ENCODE measurements at places on chromosomes 5 and 9.

DNA sequence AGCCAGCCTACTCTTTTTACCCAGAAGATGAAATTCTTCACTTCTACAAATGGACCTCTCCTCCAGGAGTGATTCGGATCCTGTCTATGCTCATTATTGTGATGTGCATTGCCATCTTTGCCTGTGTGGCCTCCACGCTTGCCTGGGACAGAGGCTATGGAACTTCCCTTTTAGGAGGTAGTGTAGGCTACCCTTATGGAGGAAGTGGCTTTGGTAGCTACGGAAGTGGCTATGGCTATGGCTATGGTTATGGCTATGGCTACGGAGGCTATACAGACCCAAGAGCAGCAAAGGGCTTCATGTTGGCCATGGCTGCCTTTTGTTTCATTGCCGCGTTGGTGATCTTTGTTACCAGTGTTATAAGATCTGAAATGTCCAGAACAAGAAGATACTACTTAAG is 16.6 kb downstream of the OCLN start:
- no peak for DNase-seq

- DNase-seq, result no peak
Observed at GRCh38 chr9:74951725-74952151, 974 bp downstream of the C9orf40 start.

GRCh38 chr5:108858959-108859358 is 111.3 kb downstream of the FER start:
- DNase-seq, result no peak

DNA sequence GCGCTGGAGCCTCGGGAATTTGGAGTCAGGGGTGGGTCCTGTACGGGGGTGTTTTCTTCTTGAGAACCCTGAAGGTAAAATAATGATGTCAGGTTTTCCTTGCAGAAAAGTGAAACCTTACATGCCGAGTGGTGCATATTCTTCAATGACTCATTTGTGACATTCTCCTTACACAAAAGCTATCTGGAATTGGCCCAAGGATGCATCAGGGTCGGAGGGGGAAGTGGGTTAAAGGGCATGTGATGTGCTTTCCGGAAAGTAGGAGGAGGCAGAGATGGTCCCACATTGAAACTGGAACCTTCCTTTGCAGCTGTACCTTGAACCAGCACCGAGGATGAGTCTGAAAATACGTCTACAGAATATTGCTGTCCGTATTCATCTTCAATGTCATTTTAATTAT is 411.2 kb upstream of the IRX4 start:
- no peak for DNase-seq

- no peak for DNase-seq
Observed at GRCh38 chr5:60018091-60018490, 124.6 kb upstream of the PDE4D start.

GRCh38 chr9:89631384-89631783 is 26.6 kb downstream of the GADD45G start:
- no peak for DNase-seq

GRCh38 chr5:62457071-62457470 is 44.5 kb downstream of the IPO11 start:
- no peak for DNase-seq

- DNase-seq, result no peak
Observed at GRCh38 chr5:147763791-147764525, 18.6 kb downstream of the JAKMIP2 start.

DNA sequence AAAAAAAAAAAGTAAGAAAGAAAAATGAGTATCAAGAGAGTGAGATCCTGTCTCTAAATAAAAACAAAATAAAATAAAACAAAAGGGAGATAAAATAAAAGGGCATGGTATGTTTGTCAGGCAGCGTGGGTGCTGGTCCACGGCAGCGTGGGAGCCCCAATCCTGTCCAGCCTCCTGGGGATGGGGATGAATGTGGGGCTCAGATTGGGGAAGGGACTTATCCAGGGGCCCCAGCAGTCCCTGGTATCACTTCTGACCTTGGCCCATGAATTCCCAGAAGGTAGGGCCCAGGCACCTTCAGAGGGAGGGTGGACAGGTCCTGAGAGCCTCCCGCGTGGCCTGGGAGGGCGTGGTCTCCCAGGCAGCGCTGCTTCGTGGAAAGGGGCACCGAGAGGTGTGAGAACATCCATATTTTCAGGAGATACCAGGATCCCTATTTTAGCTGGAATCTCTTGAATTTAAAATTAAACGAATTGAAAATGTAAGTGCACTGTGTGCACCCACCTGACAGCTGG is 71.2 kb downstream of the ZNF354C start:
- no peak for DNase-seq

GRCh38 chr5:127839072-127839471 is 135.9 kb downstream of the CCDC192 start:
- DNase-seq, result no peak

GRCh38 chr9:33995449-33995848 is 53.2 kb downstream of the UBAP2 start:
- no peak for DNase-seq

GRCh38 chr9:123049589-123050222 is 16.2 kb downstream of the GPR21 start:
- no peak for DNase-seq

GRCh38 chr5:178590141-178590923 is at the start of gene COL23A1:
TSS of gene COL23A1 (minus strand) at chr5:178590393.
- DNase-seq, result no peak

- DNase-seq, result no peak
Observed at GRCh38 chr5:153824909-153825308, 213.8 kb downstream of the FAM114A2 start.

GRCh38 chr5:174323878-174324281 is 278.4 kb downstream of the NSG2 start:
- no peak for DNase-seq

GRCh38 chr9:106862110-106862820 is 701 bp upstream of the ZNF462 start:
- peak; percentile 57 for DNase-seq

GRCh38 chr5:124234770-124235562 is 511.5 kb downstream of the ZNF608 start:
- DNase-seq, result no peak

GRCh38 chr9:14993061-14993800 is 83.0 kb upstream of the FREM1 start:
- DNase-seq, result no peak

DNA sequence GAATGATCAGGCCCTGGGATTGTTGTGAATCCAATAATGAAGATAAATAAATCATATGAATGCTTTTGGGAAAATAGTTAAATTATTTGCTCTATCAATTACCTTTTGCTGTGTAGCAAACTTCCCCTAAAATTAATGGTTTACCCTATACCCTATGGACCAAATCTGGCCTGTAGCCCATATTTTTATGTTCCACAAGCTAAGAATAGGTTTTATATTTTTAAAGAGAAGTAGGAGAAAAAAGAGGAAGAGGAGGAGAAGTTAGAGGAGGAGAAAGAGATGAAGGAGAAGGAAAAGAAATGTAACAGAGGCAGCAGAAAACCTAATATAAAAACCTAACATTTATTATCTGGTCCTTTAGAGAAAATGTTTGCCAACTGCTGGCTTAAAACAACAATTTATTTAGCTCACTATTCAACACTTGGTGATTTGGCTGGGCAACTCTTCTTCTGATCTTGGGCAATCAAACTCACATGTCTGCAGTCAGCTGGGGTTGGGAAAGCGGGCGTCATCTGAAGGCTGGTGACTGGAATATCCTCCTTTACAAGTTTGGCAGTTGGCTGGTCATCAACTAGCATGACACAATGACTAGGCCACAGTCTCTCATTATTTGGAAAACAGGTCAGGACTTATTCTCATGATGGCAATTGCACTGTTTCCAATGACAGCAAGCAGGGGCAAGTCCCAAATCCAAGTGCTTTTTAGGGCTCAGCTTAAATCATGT is 522.9 kb downstream of the RASEF start:
- DNase-seq, result no peak

GRCh38 chr9:127943731-127944144 is 6.1 kb upstream of the DPM2 start:
- DNase-seq, result peak; percentile 61

- no peak for DNase-seq
Observed at GRCh38 chr5:116640236-116640635, 65.6 kb upstream of the SEMA6A start.

DNA sequence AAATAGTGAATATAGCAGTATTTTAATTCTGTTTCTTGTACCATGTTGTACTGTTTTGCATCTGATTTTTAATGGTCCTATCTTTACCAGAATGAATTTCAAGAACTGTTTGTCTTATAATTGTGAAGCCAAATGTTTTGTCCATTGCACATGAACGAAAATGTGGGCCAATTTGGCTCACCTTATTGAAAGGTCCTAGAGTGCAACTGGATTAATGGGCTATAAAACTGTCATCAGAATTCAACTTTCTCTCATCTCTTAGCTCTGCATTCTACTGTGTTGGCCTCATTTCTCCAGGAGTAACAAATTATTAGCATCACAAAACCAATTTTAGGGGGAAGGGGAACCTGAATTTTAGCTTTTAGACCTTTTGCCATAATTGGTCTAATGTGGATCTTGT is 179.4 kb upstream of the NUDT12 start:
- DNase-seq, result no peak

DNA sequence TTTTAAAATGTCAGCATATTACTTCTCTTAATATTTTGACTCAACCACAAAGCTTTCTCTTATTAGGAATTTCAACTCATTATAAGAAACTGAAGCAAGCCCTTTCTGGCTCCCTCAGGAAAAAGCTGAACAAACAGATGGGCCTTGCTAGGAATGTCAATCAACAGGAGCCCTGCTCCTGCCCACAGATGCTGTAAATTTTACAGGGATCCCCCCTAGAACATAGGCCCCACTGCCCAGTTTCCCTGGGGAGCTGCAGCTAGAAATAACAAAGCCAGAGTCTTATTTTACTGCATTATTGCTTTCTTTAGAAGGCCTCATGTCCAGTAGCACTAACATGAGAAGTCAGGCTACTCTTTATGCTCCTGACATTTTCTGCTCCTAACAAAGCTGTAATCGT is 103.8 kb downstream of the PCSK1 start:
- no peak for DNase-seq

DNA sequence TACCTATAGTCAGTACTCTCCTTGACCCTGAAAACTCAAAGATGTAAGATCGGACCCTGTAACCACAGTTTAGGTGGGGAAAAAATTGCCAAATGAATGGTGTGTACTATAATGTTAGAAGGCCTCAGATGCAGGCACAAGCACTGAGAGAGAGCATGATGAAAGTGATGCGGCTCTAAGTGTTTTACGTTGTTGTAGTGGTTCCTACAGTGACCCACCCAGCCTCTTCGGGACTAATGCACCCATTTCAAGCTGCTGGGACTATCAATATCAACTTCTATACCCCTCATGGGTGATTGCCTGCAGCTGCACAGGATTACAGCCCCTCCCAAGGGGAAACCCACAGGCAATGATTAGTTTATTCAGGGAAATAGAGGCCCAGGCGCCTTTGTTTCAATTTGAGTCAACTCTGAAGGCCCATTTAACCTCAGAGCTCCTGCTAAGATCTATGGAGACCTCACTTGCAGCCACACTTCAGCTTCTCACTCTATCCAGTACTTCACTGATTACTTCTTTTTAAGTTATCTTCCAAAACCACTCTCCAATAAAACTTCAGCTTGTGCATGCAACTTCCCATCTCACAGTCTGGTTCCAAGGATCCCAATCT is 340.7 kb downstream of the NR2F1-AS1 start:
- DNase-seq, result no peak

DNA sequence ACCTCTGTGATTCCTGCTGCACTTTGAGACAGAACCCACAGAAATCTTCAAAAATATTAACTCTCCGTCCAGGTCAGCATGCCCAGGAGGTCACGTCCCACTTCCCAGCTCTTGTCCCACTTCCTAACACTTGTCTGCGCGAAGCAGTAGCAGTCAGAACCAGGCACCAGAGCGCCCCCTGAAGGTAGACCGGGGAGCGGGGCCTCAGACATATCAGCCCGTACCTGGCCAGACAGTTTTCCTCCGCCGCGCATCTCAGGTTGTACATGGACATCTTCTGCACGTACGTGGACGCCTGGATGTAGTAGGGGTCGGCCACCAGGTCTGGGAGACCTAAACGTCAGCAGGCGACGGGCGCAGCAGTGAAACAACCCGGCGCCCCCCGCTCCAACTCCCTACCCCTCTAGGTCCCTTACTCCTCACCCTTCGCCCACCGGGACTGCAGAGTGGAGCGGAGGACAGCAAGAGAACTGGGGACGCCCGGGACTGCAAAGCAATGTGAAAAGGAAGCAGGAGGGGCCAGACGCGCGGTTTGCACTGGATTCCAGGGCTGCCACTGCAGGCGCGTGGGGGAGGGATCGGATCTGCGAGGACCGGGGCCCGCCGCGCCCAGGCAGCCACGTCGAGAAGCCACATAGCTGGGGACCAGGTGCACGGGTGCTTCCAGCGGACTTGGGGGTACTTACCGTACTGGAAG is 1.2 kb downstream of the LOX start:
- no peak for DNase-seq

DNA sequence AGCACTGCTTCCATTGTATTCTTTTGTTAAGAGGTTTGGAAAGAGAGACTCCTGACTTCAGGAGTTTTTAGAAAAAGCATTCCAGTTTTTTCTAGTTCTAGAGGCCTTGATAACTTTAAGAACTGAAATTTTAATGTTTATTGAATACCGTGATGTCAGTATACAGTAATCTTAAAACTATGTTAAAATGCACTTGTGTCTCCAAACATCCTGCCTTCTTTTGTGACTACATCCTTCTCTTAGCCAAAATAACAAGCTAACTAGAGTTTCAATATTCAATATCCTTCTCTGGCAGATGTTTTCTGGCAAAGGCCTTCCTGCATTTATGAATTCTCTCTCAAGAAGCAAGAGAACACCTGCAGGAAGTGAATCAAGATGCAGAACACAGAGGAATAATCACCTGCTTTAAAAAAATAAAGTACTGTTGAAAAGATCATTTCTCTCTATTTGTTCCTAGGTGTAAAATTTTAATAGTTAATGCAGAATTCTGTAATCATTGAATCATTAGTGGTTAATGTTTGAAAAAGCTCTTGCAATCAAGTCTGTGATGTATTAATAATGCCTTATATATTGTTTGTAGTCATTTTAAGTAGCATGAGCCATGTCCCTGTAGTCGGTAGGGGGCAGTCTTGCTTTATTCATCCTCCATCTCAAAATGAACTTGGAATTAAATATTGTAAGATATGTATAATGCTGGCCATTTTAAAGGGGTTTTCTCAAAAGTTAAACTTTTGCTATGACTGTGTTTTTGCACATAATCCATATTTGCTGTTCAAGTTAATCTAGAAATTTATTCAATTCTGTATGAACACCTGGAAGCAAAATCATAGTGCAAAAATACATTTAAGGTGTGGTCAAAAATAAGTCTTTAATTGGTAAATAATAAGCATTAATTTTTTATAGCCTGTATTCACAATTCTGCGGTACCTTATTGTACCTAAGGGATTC is 43.1 kb downstream of the NDFIP1 start:
- peak; percentile 70 for DNase-seq

GRCh38 chr5:169874621-169875020 is 105.7 kb downstream of the INSYN2B start:
- no peak for DNase-seq

- DNase-seq, result no peak
Observed at GRCh38 chr5:73437777-73438644, 10.6 kb downstream of the FOXD1 start.

- DNase-seq, result no peak
Observed at GRCh38 chr5:150589862-150590601, 50.4 kb upstream of the SYNPO start.

- no peak for DNase-seq
Observed at GRCh38 chr9:17852108-17852507, 273.2 kb downstream of the SH3GL2 start.

GRCh38 chr9:134807716-134808446 is 72.7 kb upstream of the FCN2 start:
- no peak for DNase-seq

All from Jurkat, Clone E6-1 (cell line).